ENCODE measurements at places on chromosomes 6 and 20.
A peak's percentile ranks its signal among the peaks of the same experiment; 100 is the strongest.

DNA sequence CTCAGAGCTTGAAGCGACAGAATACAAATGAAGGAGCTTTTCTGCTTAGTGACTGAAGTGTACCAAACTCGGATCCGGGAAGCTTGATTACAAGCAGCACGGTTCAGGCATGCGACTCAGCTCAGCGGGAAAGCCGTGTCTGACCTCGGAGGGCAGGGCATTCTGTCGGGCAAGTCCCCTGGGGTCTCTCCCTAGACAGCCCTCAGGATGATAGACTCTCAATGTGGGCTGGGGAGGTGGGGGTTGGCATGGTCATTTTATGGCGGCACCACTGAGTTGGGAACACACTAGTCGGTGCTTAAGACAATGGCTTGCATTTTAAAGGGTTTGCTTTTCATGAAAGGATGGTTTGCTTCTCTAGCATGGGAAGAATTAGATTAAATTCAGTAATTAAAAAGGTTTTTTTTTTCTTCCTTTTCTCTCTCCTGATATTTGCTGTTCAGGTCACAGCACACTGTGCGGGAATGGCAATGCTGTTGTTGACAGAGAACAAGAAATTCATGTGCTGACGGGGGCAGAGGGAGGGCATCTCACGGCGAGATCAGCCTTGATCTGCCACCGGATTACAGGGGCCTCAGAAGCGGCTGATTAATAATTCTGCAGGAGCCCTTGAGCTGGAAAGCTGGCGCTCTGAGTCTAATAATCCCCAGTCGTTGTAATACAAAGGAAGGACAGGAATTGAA, 80.7 kb upstream of the TRAF3IP2 start:
- no peak for DNase-seq

DNA sequence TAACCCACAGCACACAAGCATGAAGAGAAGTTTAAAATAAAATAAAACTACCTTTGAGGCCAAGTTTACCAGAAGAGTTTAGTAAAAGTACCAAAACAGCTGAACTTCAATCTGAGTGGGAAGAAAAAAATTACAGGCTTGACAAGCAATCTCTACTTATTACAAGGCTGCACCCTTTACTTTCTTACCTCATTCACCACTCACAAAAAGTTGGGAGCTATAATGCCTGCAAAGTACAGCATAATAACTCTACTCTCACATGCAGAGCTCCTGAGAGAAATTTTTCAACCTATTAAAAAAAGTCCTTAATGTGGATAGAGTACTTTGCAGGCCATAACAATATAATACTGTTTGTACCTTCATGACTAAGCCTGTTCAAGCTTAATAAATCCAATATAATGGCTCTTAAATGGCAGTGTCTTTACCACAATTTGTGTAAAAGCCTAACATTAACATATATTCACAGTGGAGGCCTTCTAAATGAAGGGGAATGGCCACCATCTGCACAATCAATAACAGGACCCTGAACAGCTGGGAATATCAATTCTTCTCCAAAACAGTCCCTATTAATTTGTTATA, 103.1 kb downstream of the DST start:
- DNase-seq: no peak

DNA sequence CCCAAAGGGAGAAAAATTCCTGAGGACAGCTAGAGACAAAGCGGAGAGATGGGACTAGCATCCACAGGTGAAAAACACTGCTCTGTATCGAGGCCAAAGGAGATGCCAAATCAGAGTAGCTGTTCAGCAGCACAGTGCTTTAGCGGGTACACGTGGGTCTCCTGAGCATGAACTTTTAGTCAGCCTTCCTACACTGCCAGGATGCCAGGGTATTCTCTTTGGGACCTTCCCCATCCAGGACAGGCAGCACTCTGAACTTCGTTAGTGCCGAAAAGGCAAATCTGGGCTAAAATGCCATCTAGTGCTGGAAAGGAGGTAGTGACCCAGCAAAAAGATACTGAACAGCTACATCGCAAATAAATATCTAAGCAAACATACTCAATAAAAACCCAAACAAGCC, 64.9 kb downstream of the C6orf58 start:
- DNase-seq: peak; percentile 67

DNA sequence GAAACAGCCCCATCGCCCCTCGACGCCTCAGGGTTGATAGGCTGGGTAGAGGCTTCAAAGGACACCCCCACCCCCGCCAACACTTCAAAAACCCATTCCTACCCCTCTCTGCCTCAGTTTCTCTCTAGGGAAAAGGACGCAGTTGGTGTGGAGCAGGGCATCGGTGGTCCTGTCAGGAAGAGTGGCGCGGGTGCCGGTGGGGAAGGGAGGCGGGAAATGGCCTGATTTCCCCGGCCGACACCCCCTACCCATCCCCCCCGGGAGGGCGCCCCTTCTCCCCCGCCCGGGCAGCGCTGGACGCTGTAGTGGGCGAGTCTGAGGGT, 367 bp downstream of the NRSN2 start:
- DNase-seq: no peak

- DNase-seq: no peak
Measured at GRCh38 chr20:54633374-54634355, 158.3 kb downstream of the DOK5 start.

GRCh38 chr6:145551164-145551563, 184.2 kb downstream of the EPM2A start:
- no peak for DNase-seq

DNA sequence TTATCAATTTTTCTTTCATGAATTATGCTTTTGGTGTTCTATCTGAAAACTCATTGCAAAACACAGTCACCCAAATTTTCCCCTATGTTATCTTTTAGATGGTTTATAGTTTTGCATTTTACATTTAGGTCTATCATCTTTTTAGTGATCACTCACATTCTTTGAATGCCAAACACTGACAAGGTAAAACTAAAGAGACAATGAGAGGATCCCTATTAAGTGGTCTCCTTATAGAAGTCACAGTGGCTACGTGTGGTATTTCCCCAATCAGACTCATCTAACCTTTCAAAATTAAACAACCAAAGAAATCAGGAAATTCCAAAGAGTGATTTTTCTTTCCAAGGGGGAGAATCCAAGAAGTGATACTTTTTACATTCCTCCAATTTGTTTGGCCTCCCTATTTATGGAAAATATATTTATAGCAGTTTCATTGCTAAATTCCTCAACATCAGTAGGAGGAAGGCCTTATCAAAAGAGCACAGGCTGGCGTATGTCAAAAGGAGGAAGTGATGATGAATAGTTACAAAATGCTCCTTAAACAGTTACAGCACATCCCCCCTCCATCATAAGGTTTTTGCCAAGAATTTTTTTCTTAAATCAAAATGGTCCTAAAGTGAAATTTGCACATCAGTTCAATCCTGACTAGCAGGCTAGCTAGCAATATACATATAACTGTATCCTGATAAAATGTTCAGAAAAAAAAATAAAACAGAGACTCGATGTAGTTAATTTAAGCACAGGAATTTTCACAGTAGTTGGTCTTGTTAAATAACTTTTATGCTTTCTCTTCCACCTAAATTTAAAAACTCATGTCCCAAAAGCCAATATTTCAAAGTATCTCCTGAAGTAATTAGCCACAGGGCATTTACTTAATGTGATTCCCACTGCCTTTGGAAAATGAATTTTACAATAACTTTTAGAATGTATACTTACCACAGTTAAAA, 76.2 kb upstream of the IPCEF1 start:
- DNase-seq: no peak

GRCh38 chr6:109420751-109421150, 19.7 kb downstream of the PPIL6 start:
- DNase-seq: no peak

DNA sequence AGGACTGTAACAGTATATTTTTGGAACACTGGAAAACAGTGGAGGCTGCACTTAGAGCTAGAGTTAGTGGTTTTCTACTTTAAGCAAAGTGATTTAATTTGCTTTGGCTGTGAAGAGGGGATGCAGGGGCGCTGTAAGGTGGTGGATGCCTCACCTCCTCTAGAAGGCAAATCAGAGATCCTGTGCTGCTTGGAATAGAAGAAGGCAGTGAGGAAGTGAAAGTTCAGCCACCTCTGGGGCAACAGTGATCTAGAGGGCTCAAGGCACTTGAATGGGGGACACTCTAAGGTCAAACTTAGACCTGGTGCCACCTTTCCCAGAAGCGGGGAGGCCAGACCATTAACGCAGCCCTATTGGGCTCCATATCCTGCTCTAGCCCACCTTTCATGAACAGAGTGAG, 19.0 kb upstream of the SNRPB2 start:
- no peak for DNase-seq

- DNase-seq: no peak
Measured at GRCh38 chr20:57628047-57628961, 8.1 kb upstream of the ZBP1 start.

Measured in HEK293T (cell line).